Prostate gland (tissue), 2 donors: ENCODE measurements at places on chromosomes 13 and 19. TPM values are rescaled to one million over a fixed set of nuclear protein-coding genes. Genes with fewer than 3 reads are reported as not detected.

DNA sequence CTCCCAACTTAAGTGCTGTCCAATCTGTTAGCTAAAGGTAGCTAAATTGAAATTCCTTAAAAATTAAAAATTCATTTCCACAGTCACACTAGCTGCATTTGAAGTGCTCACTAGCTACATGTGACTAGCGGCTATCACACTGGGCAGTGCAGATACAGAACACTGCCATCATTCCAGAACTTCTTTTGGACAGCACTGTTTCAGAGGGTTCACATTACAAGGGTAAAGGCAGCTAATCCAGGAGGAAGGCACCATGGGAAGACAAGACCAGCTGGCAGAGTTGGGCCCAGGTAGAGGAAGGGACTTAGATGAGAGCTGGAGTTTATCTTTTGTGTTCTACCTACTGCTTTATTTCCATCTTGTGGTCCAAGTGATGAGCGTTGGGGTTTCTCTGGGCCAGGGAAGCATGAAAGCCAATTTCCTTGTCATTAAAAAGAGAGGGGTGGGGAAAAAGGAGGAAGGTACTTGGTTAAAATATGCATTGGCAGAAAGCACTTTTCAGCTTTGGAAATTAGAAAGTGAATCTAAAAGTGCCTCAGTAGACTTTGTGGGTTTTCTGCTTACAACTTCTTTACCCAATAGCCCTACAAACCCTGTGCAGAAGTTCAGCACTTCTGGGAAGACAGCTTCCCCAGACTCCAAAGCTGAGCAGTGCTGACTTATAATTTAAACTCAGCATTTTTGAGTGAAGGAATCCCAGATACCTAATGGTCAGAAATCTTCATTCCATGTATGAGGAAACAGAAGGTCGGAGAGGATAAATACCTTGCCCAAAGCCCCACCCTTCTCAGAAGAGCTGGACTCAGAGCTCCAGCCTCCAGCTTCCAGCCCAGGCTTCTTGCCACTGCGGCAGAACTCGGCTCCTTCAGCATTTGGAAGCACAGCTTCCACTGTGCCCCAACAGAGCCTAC is 49.5 kb downstream of the ATP7B start:
- no peaks in the 10 kb centered on the region for H3K4me1 ChIP-seq
- H3K27ac ChIP-seq = no peak overlapping the region
- no peak for DNase-seq
- no peak overlapping the region for H3K4me3 ChIP-seq
- no peaks in the 10 kb centered on the region for H3K27me3 ChIP-seq

- no peak overlapping the region for H3K27ac ChIP-seq
- no peaks in the 10 kb centered on the region for H3K27me3 ChIP-seq
Observed at GRCh38 chr13:39935155-39935554, 279.7 kb downstream of the COG6 start.

DNA sequence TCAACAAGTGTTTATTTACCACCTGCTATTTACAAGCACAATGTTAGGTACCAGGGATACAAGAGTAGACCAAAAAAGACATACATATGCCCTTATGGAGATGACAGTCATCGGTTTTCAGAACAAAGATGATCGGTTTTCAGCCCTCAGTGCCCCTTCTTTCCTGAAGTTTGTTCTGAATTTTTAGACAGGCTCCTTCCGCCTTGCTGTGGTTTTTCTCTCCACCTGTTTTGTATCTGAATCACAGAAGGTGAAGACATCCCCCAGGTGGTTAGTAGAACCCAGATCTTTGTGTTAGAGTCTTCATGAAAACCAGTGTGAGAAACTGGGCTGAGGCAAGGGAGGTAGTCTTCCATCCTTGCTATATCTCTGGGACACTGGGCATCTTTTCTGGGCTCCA is 23.5 kb downstream of the ACTL9 start:
- no peak overlapping the region for H3K27ac ChIP-seq
- no peaks in the 10 kb centered on the region for H3K27me3 ChIP-seq
- no peak overlapping the region for H3K4me3 ChIP-seq
- no peak for DNase-seq

Gene LRRC63
- total RNA-seq = 1.0 TPM

DNA sequence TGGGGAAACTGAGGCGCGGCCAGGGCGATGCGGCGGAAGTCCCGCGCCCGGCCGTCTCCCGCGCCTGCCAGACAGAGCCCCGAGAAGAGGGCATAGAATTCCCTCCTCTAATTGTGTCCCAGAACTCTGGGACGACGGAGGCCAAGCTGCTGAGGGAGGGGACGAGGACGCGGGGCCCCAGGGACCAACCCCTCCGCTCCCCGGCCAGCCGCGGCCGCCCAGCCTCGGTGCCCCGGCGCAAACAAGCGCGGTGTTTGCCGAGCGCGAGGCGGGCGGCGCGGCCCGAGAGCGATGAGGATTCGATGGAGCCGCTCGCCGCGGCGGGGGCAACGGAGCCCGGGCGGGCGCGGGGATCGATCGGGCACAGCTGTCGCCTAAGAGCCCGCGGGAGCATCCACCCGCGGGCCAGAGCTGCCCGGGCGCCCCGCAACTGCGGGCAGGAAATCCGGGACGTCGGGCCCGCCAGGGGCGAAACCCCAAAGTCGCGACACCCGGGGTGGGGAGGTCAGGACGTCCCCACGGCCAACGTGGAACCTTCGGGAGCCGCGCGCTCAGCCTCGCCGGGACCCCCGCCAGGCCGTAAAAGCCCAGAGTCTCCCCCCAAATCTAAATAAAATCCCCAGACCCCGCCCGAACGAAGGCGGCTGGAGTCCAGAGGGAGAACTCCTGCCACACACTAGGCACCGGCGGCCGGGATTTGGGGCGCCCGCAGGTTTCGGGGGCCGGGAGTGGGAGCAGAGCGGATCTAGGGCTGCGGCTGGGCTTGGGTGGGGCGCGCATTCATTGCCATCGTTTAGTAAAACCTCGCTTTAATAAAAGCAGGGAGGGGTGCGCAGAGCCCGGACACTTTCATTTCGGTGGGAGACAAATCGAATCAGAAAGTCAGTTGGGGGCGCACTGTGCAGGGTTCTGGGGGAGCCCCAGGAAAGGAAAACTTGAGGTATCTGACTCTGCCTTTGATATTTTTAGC is 3.6 kb upstream of the ONECUT3 start:
- H3K36me3 ChIP-seq = no peaks in the 10 kb centered on the region
- H3K27ac ChIP-seq = no peak overlapping the region
- peaks cover 65% of the 10 kb centered on the region for H3K27me3 ChIP-seq
- peaks cover 3% of the 10 kb centered on the region for H3K4me1 ChIP-seq

Gene SERTM1
- not detected for total RNA-seq

Gene OR10H2
- not detected for total RNA-seq

Gene FUT2
- total RNA-seq = 1.4 TPM

- no peak overlapping the region for H3K4me3 ChIP-seq
- H3K27ac ChIP-seq = no peak overlapping the region
- H3K36me3 ChIP-seq = no peaks in the 10 kb centered on the region
- no peak for DNase-seq
- no peaks in the 10 kb centered on the region for H3K27me3 ChIP-seq
Observed at GRCh38 chr13:70253834-70254233, 145.6 kb upstream of the KLHL1 start.

DNA sequence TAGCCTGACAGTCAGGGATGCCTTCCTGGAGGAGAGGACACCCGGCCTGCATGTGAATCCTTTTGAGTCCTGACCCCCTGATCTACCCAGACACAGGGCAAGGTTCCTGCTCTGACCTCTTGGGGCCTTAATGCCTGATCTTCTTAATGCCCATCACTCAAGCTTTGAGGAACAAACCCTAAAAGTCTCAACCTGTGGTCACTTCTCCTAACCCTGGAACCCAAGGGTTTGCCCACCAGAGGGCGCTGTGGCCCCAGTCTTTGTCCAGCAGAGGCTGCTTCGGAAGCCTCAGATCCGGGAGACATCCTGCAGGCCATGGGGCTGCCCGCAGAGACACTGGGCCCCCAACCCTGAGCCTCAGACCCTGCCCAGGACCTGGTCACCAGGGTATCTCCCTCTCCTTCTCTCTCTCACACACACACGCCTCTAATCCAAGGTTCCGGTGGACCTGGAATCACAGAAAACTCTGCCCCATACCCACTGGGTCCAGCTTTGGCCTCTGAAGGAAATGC is 9.8 kb upstream of the DPF1 start:
- no peak overlapping the region for H3K27ac ChIP-seq
- peaks cover 5% of the 10 kb centered on the region for H3K4me1 ChIP-seq
- peak; percentile 47 for DNase-seq
- no peaks in the 10 kb centered on the region for H3K27me3 ChIP-seq
- no peaks in the 10 kb centered on the region for H3K36me3 ChIP-seq

Gene KLF5
- total RNA-seq = 42.3 TPM

DNA sequence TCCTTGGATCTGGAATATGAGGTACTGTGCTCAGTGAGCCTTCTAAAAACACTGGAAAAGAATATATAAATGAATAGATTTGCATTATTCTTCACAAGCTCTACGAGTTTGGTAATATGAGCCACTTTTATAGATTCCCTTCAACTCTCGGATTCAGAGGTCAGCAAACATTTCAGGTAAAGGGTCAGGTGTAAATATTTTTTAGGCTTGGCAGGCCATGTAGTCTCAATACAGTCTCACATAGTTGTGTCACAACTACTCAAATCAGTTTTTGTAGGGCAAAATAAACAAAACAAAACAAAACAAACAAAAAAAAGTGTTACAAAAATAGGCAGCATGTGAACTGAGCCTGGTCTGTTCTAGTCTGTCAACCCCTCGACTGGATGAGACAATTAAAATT is 57.4 kb downstream of the PSPC1 start:
- no peaks in the 10 kb centered on the region for H3K36me3 ChIP-seq
- no peaks in the 10 kb centered on the region for H3K27me3 ChIP-seq
- no peak overlapping the region for H3K4me3 ChIP-seq

DNA sequence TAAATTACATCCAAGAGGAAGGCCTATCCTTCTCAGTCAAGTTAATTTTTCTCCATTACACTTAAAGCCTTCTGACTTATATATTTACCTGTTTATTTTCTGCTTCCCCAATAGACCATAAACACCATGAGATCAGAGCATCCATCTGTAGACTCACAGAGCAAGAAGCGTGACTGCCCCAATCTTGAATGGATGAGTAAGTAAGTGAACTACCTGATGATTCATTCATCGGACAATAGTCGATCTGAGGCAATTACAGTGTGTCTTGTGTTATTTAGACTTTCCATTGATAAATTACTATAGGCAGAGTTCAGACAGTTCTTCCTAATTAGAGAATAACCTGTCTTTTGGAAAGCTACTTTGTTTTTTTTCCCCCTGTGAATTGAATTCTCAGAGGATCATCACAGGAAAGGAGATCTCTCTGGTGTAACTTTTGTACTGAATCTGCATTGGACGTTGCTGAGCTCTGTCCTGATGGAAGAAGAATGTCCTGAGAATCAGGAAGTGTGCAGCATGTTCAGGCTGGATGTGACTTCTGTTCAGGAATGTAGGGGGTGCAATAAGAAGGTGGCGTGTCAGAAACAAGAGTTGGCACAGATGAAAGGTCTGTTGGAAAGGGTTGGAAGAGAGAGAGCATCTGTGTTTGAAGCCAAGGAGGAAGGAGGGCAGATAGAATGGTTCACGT is 367.0 kb downstream of the NALCN start:
- no peaks in the 10 kb centered on the region for H3K4me1 ChIP-seq
- no peaks in the 10 kb centered on the region for H3K36me3 ChIP-seq
- no peak overlapping the region for H3K27ac ChIP-seq
- no peak overlapping the region for H3K4me3 ChIP-seq
- DNase-seq = no peak

Gene CNFN
- 3.4 TPM for total RNA-seq

Gene WDR62
- total RNA-seq = 28.6 TPM

- H3K36me3 ChIP-seq = no peaks in the 10 kb centered on the region
- no peak for DNase-seq
- no peak overlapping the region for H3K27ac ChIP-seq
- no peak overlapping the region for H3K4me3 ChIP-seq
Observed at GRCh38 chr13:36453516-36453915, 21.2 kb downstream of the CCNA1 start.

GRCh38 chr13:112567161-112567862 is 20.6 kb downstream of the TUBGCP3 start:
- no peaks in the 10 kb centered on the region for H3K27me3 ChIP-seq
- H3K36me3 ChIP-seq = no peaks in the 10 kb centered on the region
- no peak overlapping the region for H3K27ac ChIP-seq
- DNase-seq = no peak

DNA sequence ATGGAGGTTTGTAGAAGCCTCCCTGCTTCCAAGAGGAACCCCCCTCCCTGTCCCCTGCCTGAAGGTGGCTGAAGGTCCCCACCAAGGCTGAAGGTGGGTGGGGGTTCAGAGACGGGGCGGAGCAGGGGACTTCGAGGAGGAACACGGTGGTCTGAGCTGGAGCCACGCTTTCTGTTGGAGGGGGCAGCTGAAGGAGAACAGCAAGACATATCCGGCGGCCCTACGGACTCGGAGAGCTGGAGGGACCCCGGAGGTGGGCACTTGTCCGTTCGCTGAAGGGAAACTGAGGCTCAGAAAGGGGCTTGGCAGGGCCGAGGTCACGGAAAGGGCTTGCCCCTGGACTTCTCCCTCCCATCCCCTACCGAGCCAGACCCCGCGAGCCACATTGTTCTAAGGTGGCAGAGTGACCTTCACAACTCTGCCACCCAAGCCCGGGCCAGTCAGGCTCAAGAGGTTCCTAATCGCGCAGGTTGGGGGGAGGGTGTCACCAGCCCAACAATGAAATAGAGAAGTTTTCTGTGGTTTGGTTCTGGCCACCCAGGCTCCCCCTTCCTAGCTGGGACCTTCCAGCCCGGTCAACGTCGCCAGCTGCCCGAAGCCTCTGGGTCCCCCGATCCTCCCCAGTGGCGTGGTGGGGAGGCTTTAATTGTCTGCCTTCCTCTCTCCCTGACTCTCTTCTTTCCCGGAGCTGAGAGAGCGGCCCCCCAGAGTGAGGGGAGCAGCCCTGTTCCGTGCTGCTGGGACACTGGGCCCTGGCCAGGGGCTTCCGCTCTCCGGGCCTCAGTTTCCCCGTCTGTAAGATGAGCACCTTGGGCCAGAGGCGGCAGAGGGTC is 15.5 kb upstream of the KCNN1 start:
- no peak overlapping the region for H3K27ac ChIP-seq
- DNase-seq = no peak
- H3K27me3 ChIP-seq = peaks cover 18% of the 10 kb centered on the region
- no peaks in the 10 kb centered on the region for H3K4me1 ChIP-seq

Gene GNG8
- total RNA-seq = not detected
